Aorta (tissue), 5 donors: ENCODE measurements at places on chromosomes 2 and 18.
A peak's percentile ranks its signal among the peaks of the same experiment; 100 is the strongest.

DNA sequence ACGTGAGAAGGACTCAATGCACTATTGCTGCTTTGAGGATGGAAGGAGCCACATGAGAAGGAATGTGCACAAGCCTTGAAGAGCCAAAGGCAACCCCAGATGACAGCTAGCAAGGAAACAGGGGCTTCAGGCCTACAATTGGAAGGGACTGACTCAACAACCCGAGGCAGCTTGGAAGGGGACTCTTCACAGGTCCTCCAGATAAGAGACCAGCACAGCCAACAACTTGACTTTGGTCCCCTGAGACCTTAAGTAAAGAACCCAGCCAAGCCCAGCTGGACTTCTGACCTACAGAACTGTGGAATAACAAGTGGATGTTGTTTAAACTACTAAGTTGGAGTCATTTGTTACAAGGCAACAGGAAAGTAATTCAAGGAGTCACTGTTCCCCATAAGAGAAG lies 277.2 kb downstream of the SUCLG1 start:
- no peak for DNase-seq

- peak; percentile 47 for DNase-seq
These were observed 117.2 kb upstream of the HS6ST1 start for GRCh38 chr2:128435576-128436478.

- peak; percentile 79 for DNase-seq
These were observed 70.5 kb upstream of the PPP1CB start for GRCh38 chr2:28681158-28681571.

GRCh38 chr2:102004581-102004980 lies 12.8 kb downstream of the IL1R2 start:
- DNase-seq: no peak

DNA sequence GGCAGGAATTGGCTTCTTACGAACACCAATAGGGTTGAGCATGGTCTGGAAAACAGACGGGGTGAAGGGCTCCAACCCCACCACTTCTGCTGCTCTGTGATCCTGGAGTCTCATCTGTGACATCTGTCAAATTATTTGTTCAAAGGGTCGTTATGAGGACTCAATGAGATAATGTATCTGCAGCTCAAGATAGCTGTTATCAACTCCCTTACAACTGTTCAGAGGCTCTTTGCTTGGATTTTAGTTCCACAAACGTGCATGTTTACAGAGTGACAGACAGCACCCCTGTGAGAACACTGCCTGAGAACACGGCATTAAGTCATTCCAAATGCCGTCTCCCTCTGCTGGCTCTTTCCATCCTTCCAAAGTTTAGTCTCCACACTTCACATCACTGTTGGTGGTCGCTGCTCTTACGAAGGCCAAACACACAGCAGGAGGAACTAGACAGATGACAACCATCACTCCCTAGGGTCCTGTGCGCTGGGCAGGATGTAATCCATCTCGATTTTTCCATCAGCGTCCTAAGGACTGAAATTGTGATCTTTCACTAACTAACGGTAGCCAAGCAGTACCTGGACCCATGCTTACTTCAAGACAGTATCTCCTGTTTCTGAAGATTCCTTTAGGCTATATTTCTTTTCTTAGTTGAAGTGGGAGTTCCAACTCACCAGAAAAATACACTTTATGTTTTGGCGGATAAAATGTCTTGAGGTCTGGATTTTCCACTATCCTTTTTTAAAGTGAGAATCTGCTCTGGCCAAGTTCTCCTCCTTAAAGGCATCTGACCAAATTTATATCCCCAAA lies 220.3 kb downstream of the ANAPC1 start:
- no peak for DNase-seq

DNA sequence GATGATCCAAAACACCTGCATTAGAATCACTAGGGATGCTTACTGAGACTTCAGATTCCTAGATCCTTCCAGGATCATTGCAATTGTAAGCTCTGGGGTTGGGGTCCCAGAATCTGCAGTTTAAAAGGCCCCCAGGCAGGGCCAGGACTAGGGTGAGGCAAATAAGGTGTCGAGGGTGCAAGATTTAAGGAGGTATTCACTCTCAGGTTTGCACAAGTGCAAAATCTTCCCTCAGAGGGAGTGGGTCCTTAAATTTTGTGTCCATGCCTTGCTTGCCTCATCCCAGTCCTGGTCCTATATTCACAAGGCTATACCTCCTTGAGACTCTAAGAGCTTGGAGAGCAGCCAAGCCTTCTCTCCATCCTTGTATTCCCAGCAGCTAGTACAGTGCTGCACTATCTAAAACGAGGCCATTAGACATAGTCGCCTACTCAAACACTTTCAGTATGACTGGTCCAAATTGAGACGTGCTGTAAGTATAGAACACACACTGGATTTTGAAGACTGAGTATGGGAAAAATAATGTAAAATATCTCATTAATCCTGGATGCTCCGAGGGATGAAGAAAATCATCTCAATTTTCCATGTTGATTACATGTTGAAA lies 31.6 kb upstream of the MREG start:
- DNase-seq: no peak

DNA sequence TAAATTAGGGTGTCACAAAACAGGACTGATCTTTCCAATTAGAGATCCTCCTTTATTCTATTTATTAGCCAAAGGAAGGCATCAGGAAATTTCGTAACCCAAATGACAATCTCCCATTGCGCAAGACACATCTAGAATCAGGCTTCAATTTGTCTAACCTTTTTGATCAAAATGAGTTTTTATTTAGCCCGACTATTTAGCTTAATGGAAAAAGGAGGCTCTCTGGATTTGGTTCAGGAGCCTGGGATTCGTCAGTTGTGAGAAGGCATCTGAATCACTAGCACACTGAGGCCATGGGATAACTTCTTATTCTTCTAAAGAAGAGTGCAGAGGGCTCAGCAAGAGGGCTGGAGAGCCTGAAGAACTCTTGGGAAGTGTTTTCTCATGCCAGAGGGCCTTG lies 332.1 kb upstream of the ETAA1 start:
- DNase-seq: no peak

- no peak for DNase-seq
These were observed 62.8 kb upstream of the CYP26B1 start for GRCh38 chr2:72210470-72210869.

- DNase-seq: no peak
These were observed 118.5 kb upstream of the CDCA7 start for GRCh38 chr2:173235947-173236803.

DNA sequence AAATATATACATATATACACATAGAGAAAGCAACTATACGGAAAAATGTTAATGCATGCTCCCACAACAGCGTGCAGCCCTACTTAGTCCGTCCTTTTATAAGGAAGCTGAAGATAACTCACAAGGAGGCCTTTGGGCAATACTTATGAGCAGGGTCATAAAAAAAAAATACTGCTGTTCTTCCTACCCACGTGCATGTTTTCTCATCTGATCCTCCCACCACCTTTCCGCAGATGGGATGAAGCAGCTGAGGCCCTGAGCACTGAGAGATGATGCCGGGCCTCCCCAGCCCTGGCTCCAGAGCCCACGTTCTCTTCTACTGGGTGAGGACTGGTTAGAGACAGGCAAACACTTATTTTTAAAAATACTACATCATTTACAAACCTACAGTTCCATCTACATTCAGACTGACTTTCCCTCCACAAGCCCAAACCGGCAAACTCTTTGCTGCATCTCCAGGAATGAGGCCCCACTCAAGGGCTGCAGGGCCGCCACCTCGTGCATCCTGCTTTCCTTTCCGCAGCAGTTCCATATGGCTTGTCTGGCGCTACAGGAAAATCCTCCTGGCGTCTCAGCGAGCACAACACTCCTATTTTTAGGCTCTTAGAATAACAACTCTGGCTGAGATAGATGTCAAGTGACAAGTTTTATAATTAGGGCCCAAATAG lies 41.6 kb downstream of the TBC1D8 start:
- no peak for DNase-seq

GRCh38 chr2:70125498-70125898 lies 38.2 kb downstream of the PCBP1 start:
- no peak for DNase-seq

DNA sequence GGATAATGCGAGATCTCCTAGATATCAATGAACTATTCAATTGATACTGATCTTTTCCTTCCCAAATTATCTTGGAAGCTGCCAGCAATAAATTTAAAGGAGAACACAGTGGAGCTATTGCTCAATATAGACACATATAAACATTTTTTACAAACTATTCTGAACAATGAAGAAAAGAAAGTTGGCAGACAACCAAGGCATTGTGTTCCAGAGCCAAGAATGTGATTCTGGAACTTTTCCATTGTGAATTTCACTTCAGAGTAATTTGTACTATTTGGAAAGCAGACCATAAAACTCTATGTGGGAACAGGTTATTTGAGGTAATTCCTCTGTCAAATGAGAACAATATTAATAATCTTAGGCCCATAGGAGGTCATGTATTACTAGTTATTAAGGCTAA lies 588.2 kb downstream of the IRS1 start:
- DNase-seq: no peak

DNA sequence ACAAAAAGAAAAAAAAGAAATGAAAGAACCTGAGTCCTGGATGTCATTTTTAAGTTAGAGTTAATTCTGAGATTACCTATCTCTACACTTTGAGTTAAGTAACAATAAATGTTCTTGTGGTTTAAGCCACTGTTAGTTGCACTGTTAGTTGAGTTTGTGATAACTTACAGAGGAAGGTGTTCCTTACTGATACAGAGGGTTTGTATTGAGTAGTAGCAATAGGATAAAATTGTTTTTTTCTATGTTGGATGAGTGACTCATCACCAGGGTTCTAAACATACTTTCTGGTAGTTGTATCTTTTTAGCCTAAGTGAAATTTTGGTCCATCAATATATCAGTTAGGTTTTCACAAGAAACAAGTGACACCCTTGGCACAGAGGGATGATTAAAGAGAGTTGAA lies 4.0 kb upstream of the LCLAT1 start:
- no peak for DNase-seq

DNA sequence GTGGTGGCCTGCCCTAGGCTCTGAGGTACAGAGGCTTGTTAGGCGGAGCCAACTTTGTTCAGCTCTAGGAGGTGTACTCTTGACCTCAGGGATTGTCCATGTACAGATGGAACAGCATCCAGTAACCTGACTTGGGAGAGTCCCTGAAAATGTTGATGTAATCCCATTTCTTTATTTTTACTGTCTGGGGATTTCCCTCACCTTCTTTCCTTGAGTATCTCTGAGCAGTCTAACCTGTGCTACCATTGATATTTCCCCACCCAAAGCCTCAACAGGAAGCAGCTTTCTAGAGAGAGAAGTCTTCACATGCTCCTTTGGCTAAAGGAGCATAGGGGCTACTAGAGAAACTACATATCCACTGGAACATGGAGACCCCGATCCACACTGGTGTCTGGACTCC lies 10.4 kb downstream of the IL36A start:
- no peak for DNase-seq

- no peak for DNase-seq
These were observed 49.3 kb downstream of the DNMT3A start for GRCh38 chr2:25292408-25292807.

DNA sequence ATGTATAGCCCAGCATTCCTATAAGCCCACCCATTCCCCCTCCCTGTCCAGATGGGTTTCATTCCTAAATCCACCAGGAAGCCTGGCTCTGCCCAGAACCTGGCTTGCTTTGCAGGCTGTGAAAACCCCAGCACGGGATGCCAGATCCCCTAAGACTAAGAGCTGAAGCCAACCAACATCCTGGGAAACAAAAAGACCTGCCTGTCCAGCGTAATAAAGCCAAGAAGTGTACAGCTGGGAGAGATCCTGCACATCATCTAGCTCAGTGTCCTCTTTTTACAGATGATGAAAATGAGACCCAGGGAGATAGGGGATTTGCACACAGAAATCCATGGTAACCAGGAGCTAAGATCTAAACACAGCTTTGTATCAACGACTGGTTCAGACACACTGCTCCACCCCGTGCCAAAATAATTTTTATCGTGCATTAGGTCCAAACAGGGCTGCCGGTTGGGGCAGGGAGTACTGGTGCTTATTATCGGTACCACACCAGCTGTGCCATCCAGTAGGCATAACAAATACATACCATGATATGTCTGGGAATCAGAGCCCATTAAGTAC lies 2.9 kb downstream of the RND3 start:
- DNase-seq: no peak

DNA sequence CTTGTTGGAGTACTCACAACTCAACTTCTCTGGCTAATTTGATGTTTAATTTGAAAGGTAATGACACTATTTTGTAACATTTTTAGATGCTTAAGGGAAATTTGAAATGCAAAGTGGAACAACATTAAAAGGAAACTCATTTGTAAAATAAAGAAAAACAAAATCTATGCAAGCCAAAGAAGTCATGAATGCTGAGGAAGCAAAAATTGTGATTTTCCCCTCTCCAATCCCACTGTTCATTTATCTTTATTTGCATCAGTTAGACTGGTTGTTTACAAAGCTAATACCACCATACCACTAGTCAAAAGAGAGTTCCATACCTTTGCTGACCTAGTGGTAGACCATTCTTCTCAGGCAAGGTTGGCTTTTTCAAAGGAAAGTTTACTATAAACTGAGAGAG lies 2.2 kb upstream of the B4GALT6 start:
- DNase-seq: no peak
